ENCODE measurements at places on chromosomes 13 and 19.

GRCh38 chr19:1172353-1173158, 1.5 kb downstream of the SBNO2 start:
- no peak for DNase-seq

GRCh38 chr13:98577836-98578285, 954 bp upstream of the STK24 start:
- no peak for DNase-seq

- no peak for DNase-seq
Measured at GRCh38 chr19:2164020-2164998, 576 bp downstream of the DOT1L start.

DNA sequence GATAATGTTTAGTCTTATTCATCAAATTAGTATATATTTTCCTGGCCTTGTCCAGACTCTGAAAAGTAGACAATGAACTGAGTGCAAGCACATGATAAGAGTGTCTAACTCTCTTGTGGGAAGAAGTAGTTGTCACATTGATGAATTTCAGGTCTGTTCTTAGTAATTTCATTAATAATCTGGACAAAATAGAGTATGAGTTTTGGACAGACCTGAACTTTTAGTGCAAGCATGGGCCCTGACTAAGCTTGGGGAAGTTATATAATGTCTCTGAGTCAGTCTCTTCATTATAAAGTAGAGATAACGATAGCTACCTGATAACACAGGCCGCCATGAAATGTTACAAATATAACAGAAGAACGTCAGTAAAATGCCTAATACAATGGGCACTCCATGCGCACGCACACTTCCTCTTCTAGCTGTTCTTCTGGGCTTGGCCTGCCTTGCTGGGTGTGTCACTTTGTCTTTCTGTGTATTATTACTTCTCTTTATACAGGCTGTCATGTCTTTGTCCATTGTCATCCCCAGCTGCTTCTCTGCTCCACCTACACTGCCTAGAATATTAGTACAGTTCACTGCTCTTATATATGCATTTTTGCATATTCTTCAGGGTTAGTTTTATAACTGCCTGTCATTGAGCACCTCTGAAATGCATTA, 129.1 kb upstream of the HTR2A start:
- no peak for DNase-seq

DNA sequence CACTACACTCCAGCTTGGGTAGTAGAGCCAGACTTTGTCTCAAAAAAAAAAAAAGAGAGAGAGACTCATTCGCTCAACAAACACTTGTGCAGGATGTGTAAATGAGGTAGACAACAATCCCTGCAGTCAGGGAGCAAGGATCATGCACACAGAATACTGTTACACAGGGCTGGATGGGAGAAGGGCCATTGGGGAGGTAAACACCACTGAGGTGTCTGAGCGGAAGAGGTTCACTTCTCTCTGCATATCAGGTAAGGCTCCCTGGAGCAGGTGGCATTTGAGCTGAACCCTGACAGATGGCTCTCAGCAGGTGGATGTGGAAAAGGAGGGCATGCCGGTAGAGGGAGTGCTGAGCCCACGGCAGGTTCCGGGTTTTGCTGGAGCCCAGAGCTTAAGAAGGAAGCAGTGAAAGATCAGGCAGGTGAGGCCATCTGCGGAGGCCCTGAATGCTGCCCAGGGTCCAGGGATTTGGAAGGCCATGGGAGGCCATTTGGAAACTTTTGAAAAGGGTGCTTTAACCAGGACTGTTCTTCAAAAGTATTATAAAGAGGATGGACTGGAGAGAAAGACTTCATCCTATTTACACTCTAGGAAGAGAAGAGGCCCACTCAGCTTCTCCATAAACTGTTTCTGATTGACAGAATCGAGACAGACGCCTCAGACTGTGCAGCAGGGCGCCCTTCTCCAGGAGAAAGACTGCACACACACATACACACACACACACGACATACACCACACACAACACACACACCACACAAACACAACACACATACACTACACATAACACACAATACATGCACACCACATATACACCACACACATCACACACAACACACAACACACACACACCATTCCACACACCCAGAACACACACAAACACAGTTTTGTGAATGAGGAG, 199.4 kb downstream of the USP12 start:
- DNase-seq, result no peak

DNA sequence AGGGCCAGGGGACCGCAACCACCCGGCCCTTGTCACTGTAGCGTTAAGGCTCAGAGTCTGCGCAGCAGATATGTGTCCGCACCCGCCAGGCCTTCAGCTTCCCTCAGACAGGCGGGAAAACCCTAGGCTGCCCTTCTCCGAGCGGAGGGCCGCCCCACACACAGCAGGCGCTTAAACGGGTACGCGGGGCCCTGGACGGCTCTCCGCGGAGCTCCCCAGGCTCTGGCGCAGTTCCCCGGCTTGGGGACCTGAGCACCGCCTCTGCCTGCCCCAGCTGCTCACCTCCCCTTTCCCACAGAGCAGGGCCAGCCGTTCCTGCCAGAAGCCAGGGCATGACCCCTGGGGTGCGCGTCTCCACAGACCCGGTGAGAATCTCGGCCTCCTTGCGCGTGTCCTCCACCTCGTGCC, 593 bp downstream of the ZNF135 start:
- no peak for DNase-seq

GRCh38 chr13:29956853-29957252, 106.4 kb upstream of the UBL3 start:
- DNase-seq, result no peak

- peak; percentile 17 for DNase-seq
Measured at GRCh38 chr13:73754727-73755292, 379.4 kb downstream of the KLF12 start.

DNA sequence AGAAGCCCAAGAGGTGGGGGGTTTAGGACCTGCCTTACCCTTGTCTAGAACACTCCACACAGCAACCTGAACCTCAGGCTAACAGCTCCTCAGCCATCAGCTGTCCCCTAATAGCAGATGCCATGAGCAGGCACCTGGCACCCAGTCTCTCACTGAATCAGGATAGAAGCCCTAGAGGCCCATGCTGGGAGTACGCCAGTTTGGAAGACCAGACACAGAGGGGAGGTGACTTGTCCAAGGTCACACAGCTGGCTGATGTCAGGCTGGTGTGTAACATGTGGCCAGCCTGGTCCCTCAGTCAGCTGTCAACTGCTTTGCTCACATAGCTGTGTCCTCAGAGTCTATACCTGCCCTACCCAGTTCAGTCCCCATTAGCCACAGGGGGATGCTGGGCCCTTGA, 12.8 kb upstream of the SAMD1 start:
- DNase-seq, result no peak

DNA sequence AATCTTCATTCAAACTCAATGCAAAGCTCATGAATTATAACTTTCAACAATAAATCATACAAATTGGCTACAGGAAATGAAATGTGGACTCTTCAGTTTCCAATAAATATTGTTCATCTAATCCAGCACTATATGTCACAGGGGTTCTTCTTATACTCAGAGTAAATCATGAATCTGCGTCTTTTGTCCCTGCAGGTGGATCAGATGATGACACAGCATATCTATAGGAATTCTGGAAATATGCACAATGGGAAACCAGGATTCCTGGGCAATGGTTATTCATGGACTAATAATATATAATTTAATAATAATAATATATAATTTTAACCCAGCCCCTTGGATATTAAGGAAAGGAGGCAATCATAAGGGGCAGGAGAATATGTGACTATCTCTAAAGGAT, 8.4 kb downstream of the ZNF573 start:
- DNase-seq, result no peak

Measured in AG09309 (cell line).